ENCODE measurements at places on chromosomes 2 and 18. TPM values are rescaled to one million over a fixed set of nuclear protein-coding genes. Genes with fewer than 3 reads are reported as not detected.

Gene POMC
- total RNA-seq = 1.1 TPM

Gene OR6B2
- total RNA-seq = not detected

Gene M1AP
- under 0.01 TPM for total RNA-seq

Gene TMEM247
- not detected for total RNA-seq

Gene ABCG5
- total RNA-seq = not detected

Gene CAVIN2
- 1.2 TPM for total RNA-seq

Gene LCT
- under 0.01 TPM for total RNA-seq

Gene RUFY4
- total RNA-seq = not detected

Gene ST6GAL2
- total RNA-seq = 0.11 TPM

Gene NMUR1
- total RNA-seq = not detected

Gene CAPN14
- 0.12 TPM for total RNA-seq

Gene ATP6V1B1
- total RNA-seq = 0.62 TPM

Gene FAM124B
- 0.22 TPM for total RNA-seq

Gene TBR1
- total RNA-seq = not detected

Gene FLACC1
- 1.4 TPM for total RNA-seq

Gene ABCB11
- total RNA-seq = not detected

Data from uterine smooth muscle cell (primary cell).